Neural progenitor cell (in vitro differentiated cells): ENCODE measurements at places on chromosomes 4 and X. TPM values are rescaled to one million over a fixed set of nuclear protein-coding genes. Genes with fewer than 3 reads are reported as not detected.

UBL4A gene
- 12.1 and 31.1 TPM in 2 replicates for total RNA-seq

GALNTL6 gene
- total RNA-seq, result 0.12 and 0.15 TPM in 2 replicates

TEX13B gene
- not detected in 2 replicates for total RNA-seq

HTN1 gene
- not detected in 2 replicates for total RNA-seq

KLF8 gene
- total RNA-seq, result 14.8 and 15.4 TPM in 2 replicates

FAM133A gene
- 1.2 and 2.2 TPM in 2 replicates for total RNA-seq

RAB33A gene
- total RNA-seq, result 4.4 and 5.1 TPM in 2 replicates

GRCh38 chrX:49799828-49800227, 29.3 kb upstream of the PAGE4 start:
- no peaks in the 10 kb centered on the region for H3K27me3 ChIP-seq
- H3K4me1 ChIP-seq, result no peaks in the 10 kb centered on the region
- H3K4me3 ChIP-seq, result no peak overlapping the region
- DNase-seq, result no peak

GRCh38 chrX:10795721-10796120, 175.3 kb upstream of the MID1 start:
- H3K27me3 ChIP-seq, result no peaks in the 10 kb centered on the region
- no peak overlapping the region for H3K27ac ChIP-seq
- H3K4me1 ChIP-seq, result no peaks in the 10 kb centered on the region

GRCh38 chr4:1714303-1715001, 2.3 kb upstream of the SLBP start:
- H3K4me1 ChIP-seq, result peaks cover 9% of the 10 kb centered on the region
- H3K4me3 ChIP-seq, result no peak overlapping the region
- no peak for DNase-seq
- H3K36me3 ChIP-seq, result no peaks in the 10 kb centered on the region
- no peak overlapping the region for H3K27ac ChIP-seq

DNA sequence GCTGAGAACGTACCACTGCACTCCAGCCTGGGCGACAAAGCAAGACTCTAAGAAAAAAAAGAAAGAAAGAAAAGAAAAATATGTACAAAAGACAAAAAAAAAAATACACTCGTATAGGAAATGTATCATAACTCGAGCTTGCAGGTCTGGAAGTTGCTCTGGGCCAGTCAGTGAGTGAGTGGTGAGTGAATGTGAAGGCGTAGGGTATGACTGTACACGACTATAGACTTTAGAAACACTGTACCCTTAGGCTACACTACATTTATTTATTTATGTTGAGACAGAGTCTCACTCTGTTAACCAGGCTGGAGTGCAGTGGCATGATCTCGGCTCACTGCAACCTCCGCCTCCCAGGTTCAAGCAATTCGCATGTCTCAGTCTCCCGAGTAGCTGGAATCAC, 29.4 kb downstream of the EVC2 start:
- DNase-seq, result no peak
- no peak overlapping the region for H3K4me3 ChIP-seq
- H3K27ac ChIP-seq, result no peak overlapping the region
- H3K36me3 ChIP-seq, result no peaks in the 10 kb centered on the region
- no peaks in the 10 kb centered on the region for H3K4me1 ChIP-seq

DNA sequence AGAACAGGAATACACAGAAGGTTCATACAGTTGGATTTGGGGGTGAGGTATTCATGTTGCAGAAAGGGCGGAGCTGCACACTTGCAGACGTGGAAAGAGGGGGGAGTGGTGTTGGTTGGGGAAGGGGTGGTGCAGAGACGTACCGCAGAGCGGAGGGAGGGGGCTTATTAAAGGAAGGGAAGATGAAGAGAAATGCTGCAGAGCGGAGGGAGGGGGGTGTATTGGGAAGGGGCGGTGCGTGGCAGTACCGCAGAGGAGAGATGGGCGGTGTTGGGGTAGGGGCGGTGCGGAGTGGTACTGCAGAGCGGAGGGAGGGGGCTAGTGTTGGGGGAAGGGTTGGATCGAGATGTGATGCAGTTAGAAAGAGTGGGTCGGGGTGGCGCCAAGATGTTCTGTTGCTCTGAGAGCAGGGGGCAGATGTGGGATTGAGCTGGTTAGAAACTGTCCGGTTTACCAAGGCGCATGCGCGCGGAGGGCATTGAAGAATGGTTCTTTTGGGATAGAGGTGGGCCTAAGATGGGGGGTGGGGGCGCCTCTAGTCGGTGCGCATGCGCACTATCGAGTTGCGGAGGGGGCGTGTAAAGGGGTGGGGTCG, 900 bp downstream of the TRO start:
- H3K27me3 ChIP-seq, result no peaks in the 10 kb centered on the region
- H3K36me3 ChIP-seq, result peaks cover 4% of the 10 kb centered on the region
- H3K27ac ChIP-seq, result peak overlapping the region; percentile 68
- DNase-seq, result peak; percentile 92
- H3K4me3 ChIP-seq, result peak overlapping the region; percentile 88
- H3K4me1 ChIP-seq, result no peaks in the 10 kb centered on the region

GRCh38 chrX:37075892-37076595, 67.9 kb downstream of the FAM47C start:
- DNase-seq, result no peak
- H3K27me3 ChIP-seq, result no peaks in the 10 kb centered on the region
- H3K27ac ChIP-seq, result no peak overlapping the region
- H3K4me1 ChIP-seq, result no peaks in the 10 kb centered on the region
- H3K4me3 ChIP-seq, result no peak overlapping the region

- H3K27me3 ChIP-seq, result peaks cover 5% of the 10 kb centered on the region
- no peak for DNase-seq
- peaks cover 12% of the 10 kb centered on the region for H3K4me1 ChIP-seq
- H3K4me3 ChIP-seq, result no peak overlapping the region
These were observed 10.9 kb downstream of the PPP2R2C start for GRCh38 chr4:6461301-6462165.

DNA sequence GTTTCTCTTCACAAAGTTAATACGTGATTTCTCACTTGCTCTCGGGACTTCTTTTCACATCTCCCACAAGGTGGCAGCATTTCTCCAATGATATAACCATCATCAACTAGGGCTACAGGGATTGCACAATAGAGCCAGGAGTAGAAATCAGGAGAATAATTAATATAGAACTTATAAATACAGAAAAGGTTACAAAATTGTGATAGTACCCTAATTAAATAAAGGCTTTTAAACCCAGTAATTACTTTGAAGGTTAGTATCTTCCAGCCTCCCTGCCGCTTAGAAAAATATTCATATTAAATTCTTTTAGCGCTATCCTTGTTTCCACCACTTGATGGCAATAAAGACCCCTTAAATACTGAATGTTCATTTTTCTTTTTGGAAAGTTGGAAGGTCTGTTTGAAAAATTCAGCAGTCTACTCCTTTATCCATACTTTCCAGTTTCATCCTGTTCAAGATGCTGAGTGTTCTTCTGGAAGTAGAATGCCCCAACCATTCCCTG, 65.8 kb downstream of the RASGEF1B start:
- no peaks in the 10 kb centered on the region for H3K4me1 ChIP-seq
- H3K36me3 ChIP-seq, result no peaks in the 10 kb centered on the region
- DNase-seq, result peak; percentile 89
- peak overlapping the region; percentile 30 for H3K4me3 ChIP-seq

DNA sequence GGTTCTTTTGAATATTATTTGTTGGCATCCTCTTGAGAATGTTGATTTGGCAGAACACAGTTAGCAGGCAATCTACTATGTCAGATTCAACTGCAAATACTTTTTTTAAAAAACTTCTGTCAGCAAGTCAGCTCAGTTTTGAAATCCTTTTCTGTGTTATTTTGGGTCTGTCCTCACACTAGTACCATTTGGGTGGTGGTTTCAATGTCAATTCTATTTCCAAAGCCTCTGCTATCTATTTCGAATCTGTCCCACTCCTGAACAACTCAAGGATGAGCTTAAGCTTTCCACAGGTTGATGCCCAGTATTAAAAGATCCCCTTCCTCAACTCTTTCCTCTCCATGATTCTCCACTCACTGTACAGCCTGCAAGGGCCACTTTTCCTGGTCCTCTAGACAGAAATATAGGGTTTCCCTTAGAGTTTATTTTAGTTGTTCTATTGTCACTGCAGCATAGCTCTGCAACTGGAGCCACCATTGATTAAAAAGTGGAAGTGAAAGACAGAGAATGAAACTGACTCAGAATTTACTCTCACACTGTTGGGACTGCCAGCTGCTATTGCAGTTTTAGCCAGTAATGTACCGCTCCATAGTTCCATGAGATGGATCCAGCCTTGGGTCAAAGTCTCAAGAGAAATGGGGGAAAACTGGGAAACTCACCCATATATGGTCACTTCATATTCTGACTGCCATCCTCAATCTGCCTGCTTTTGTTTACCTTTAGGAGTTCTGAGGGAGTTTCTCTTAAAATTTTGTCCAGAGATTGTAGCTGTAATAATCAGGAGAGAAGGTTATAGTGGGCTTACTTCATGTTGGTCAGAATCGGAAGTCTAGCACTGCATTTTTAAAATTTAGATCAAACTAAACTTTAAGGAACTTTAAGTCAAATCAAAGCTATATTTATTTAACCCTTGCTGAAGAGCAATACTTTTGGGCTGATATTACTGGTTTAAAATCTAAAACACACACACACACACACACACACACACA, 14.6 kb downstream of the HDX start:
- no peak overlapping the region for H3K27ac ChIP-seq
- no peaks in the 10 kb centered on the region for H3K27me3 ChIP-seq
- H3K4me3 ChIP-seq, result no peak overlapping the region
- no peak for DNase-seq
- H3K36me3 ChIP-seq, result no peaks in the 10 kb centered on the region

DNA sequence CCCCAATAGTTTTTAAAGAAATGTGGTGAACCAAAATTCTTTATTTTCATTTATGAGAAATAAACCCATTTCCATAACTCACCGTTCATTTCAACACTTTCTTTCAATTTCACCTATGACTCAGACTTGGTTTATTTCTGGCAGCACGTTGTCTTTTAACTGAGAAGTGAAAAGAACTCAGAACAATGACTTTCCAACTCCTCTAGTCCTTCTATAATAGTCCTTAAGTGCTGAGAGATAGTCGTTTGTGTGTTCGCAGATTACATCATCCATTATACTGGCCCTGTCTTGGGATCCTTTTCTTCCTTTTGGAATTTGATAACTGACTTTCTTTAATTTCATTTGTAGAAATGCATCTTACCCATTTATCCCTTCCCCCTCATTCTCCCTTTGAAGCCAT, 113.6 kb downstream of the GLUD2 start:
- no peaks in the 10 kb centered on the region for H3K36me3 ChIP-seq
- no peak for DNase-seq
- H3K4me1 ChIP-seq, result peaks cover 19% of the 10 kb centered on the region
- H3K4me3 ChIP-seq, result no peak overlapping the region
- no peak overlapping the region for H3K27ac ChIP-seq

GRCh38 chr4:60865273-60865672, 334.9 kb upstream of the ADGRL3 start:
- H3K27ac ChIP-seq, result no peak overlapping the region
- no peaks in the 10 kb centered on the region for H3K27me3 ChIP-seq
- H3K36me3 ChIP-seq, result no peaks in the 10 kb centered on the region
- H3K4me1 ChIP-seq, result no peaks in the 10 kb centered on the region

- no peaks in the 10 kb centered on the region for H3K36me3 ChIP-seq
- peaks cover 94% of the 10 kb centered on the region for H3K27me3 ChIP-seq
- peak; percentile 56 for DNase-seq
- H3K4me3 ChIP-seq, result peak overlapping the region; percentile 77
- H3K27ac ChIP-seq, result no peak overlapping the region
- H3K4me1 ChIP-seq, result peaks cover 18% of the 10 kb centered on the region
These were observed 1.5 kb upstream of the NR3C2 start for GRCh38 chr4:148443512-148444295.

DNA sequence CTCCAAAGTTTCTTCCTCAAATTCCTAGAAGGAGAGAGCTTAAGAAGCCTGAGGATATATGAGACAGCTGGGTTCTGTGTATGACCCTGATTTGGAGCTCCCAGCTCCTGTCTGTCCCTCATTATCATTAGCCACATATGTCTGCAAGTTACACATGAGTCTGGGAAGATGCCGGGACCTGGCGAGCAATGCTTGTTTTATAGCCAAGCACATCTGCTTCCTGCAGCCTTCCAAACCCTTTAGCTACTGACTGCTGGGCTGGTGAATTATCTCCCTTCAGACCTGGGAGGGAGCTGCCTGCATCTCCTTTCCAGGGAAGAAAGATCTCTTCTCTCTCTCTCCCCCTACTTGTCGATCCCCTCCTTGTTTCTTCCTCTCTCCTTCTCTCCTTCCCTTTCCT, 556.7 kb upstream of the BOD1L1 start:
- H3K36me3 ChIP-seq, result no peaks in the 10 kb centered on the region
- H3K4me1 ChIP-seq, result no peaks in the 10 kb centered on the region
- peak; percentile 2 for DNase-seq
- H3K27ac ChIP-seq, result no peak overlapping the region
- no peak overlapping the region for H3K4me3 ChIP-seq
- H3K27me3 ChIP-seq, result no peaks in the 10 kb centered on the region

GRCh38 chrX:108722561-108722960, 13.8 kb downstream of the IRS4 start:
- DNase-seq, result no peak
- H3K27ac ChIP-seq, result no peak overlapping the region
- H3K27me3 ChIP-seq, result no peaks in the 10 kb centered on the region
- peaks cover 31% of the 10 kb centered on the region for H3K4me1 ChIP-seq

DNA sequence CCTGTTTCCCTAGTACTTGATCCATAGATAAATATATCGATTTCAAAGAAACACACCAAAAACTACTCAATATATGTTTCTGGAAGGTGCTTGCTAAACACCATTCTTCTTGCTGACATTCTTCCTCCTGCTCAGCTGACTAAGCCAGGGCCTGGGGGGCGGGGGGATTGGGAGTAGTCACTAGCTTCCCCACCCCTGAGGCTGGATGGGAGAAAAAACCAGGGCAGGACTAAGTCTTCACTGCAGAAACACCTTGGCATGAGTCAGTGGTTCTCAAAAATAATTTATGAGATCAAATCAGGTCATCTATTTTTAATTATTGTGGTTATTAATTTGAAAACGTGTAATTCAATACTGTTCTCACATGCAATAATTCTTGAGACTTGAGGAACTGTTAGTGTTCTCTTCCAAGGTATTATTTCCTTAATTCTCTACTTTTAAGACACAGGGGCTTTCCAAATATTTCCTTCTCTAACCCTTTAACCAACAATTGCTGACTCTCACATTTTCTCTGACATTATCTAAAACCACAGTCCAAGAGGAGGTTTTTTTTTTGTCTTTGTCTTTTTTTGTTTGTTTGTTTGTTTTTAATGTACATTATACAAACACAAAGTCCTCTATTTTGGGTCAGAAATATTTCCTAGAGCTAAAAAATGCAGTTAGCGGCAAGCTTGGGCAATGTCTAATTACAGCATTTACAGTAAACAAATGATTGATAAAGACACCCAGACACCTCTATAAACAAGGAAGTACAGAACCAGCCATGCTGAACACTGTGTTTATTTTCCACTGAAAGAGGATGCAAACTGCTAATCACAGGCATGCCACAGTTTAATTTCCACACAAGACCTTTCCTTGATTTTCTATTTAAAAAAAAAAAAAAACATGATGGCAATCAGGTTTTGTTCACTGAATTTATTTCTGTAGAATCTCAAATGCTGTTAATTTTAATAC, 120.3 kb upstream of the USP9X start:
- no peak for DNase-seq
- H3K4me1 ChIP-seq, result no peaks in the 10 kb centered on the region
- no peaks in the 10 kb centered on the region for H3K27me3 ChIP-seq
- no peak overlapping the region for H3K27ac ChIP-seq
